ENCODE measurements at places on chromosomes 1 and 21.

DNA sequence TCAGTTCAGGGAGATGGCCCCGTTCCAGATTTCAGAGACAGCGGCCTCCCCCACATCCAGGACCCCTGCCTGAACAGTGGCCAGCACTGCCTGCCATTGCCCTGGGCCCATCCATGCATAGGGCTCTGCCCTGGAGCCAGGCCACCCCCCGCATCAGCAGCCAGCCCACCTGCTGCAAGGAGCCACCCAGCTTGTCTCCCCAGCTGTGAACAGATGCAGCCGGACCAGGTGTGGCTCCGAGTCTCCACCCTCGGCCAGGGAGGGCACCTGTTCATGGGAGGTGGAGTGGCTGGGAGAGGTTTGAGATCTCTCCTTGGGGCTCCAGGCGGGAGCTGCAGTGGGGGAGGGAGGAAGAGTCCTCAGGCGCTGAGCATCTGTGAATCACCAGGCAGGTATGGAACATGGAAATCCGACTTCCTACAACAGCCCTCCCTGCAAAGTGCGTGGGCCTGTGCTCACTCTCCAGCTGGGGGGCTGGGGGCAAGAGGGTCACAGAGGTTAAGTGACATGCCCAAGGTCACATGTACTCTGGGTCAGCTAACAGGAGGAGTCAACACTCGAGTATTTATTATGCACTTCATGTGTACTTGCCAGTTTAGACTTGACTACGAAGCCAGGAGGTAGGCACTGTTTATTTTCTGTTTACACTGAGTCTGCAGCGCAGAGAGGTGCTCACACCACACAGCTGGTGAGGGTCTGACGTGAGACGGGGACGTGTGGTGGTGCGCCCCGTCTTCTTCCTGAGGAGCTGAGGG lies 4.8 kb upstream of the HES5 start:
- no peak for DNase-seq

GRCh38 chr1:52268372-52268771 lies 97.6 kb downstream of the CC2D1B start:
- DNase-seq: no peak

- no peak for DNase-seq
Measured at GRCh38 chr1:56496821-56497772, 82.3 kb downstream of the PLPP3 start.

DNA sequence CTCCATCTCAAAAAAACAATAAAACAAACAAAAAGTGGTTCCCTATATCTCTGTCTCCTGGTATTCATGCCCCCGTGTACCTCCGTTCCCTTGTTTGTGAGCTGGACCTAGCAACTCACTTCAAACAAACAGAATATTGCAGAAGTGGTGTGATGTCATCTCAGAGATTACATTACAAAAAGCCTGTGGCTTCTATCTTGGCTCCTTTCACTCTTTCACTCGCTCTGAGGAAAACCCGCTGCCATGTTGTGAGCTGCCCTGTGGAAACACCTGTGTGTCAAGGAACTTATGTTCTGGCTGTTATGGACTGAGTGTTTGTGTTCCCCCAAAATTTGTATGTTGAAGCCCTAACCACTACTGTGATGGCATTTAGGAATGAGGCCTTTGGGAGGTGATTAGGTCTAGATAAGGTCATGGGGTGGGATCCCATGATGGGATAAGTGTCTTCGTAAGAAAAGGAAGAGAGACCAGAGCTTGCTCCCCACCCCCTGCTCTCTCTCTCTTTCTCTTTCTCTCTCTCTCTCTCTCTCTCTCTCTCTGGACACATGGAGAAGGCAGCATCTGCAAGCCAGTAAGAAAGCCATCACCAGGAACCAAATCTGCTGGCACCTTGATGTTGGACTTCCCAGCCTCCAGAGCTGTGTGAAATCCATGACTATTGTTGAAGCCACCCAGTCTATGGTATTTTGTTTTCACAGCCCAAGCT lies 7.4 kb upstream of the HYI start:
- no peak for DNase-seq

DNA sequence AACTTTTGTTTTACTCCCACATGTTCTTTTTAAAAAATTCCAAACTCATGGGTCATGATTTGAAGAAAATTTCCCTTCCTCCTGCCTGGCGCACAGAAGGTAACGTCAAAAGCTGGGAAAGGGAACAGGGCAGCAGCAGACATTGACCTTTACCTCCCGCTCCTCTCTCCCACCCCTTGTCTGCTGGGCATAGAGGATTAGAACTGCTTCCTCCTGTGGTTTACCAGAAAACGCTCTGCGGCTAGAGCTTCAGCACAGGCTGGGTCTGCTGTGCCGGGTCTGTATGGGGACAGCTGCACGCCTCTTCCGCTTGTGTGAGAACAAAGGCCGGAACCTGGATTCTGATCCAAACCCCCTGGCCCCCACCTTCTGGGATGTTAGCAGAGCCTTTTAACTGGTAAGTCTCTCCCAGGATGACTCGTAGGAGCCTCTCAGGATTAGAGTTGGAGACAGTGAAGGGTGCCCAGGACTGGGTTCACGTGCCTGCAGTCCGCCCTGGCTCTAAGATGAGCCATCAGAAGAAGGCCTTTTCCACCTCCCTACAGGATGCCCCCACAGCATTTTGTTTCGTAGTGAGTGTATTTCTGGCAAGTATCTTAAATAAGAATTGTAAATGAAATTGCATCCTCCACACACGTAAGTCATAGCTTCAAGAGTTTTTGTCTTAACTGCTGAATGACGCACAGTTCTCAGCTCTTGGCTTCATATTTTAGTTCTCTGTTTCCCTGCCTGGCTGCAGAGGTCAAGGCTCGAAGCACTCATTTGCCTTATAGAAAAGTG lies 5.2 kb downstream of the H6PD start:
- DNase-seq: no peak

- no peak for DNase-seq
Measured at GRCh38 chr1:91836331-91837040, 49.5 kb downstream of the TGFBR3 start.

DNA sequence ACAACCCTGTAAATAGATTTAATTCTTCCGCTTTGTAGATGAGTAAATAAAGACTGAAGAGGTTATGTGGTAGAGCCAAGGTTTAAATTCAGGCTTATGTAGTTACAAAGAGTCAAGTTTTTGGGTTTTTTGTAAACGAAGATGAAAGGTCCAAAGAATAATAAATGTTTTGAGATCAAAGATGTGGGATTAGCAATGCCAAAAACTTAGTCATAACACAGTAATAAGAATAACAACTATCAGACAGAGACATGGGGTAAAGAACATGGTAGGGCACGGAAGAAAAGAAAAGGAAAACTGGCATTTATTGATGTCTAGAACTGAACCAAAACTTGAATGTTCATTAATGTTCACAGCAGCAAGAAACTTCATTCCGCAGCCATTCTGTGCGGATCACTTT lies 42.9 kb downstream of the EXTL2 start:
- DNase-seq: no peak

All from NCI-H2081 (cell line).